ENCODE measurements at places on chromosomes 1 and 21.

DNA sequence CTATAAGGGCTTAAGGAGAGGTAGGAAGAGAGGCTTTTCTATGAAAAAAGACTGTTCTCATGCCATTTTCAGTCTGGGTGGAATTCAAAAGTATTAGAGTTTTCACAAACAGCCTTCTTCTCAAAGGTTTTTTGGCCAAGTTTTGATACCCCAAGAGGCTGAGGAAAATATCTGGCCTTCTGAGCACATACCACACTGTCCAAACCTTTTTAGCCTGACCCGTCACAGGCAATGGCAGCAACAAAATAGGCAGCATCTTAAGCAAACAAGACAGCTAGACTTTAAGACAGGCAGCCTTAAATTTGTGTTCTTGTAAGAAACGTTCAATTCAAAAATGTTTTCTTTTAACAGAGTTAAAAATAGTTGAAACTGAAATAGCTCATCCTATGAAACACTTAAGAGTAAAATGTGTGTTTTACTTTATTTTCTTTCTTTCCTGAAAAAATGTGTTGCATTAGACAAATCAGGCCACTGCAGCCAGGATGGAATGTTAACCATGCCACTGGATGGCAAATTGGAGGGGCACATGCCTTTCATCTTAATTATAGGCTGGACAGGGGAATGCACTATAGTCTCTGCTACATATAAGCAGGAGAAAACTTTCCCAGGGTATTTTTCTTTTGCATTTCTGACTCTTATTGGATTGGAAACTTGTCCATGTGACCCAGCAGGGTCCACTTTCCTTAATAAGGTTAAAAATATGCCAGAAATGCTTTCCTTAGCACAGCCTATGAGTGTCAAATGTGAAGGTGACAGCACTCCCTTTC, 315.0 kb downstream of the TGFB2 start:
- peak; percentile 76 for DNase-seq

DNA sequence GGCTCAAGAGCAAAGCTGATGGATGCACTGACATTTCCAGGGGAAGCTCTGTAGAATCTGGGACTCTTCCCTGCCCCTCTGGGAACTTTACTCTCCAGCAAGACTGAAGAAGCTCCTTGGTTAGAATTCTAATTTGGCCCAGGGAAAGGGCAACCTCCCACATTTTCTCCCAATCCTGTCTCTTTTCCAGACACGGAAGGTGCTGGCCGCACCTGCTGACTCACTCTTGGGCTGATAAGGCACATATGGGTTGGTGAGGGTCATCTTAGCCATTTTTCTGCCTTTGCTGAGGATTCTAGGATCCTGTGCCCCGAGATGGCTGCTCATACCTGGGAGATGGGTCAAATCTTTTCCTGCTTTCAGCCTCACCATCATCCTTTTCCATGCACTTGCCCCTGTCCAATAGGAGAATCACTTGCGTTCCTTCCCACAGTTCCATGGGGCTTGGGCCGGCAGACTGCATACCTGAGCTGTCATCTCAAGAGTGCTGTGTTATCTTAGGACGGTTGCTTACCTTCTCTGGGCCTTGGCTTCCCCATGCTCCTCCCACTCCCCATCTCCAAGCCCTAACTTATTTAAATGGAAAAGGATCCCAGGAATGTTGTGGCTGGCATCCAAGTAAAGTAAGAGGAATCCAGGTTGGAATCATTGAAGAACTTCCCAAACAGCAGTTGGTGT, 1.3 kb downstream of the TINAGL1 start:
- peak; percentile 74 for DNase-seq

GRCh38 chr1:76465030-76465429, 390.5 kb downstream of the ST6GALNAC3 start:
- peak; percentile 65 for DNase-seq

- DNase-seq, result peak; percentile 79
Observed at GRCh38 chr1:83900524-83900923, 98.4 kb downstream of the TTLL7 start.

DNA sequence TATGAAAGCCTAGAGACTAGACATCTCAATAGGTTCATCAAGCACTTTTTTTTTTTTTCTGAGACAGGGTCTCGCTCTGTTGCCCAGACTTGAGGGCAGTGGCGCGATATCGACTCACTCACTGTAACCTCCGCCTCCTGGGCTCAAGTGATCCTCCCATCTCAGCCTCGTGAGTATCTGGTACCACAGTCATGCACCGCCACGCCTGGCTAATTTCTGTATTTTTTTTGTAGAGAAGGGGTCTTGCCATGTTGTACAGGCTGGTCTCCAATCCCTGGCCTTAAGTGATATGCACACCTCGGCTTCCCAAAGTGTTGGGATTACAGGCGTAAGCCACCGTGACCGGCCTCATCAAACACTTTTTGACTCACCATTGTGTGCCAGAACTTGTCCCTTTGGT, 613 bp upstream of the GPATCH4 start:
- no peak for DNase-seq

DNA sequence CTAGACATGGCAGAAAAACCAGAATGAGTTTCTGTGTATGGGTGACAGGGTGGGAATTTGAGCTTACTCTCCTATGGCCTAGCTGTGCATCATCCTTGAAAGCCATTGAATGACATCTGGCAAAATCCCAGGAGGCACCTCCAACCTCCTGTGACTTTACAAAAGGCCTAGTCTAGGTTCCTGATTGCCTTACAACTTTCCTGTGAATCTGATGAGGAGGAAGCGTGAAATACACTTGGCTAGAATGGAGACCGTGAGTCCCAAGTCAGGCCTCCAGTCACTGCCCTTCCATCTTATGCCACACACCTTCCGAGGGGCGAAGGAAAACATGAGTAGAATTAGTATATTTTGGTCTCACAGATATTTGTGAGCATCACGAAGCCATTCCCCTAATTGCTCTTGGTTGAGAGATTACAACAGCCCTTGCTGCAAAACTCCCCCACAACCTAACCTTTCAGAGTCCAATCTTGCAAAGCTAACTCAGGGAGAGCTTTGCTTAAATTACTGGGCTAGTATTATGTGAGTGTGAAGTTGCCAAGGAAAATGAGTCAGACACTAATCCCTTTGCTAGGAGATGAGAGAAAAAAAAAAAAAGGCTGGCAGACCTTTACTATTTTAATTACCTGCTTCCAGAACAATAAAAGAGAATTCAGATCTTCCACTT, 36.3 kb upstream of the PAXBP1 start:
- DNase-seq, result peak; percentile 61

DNA sequence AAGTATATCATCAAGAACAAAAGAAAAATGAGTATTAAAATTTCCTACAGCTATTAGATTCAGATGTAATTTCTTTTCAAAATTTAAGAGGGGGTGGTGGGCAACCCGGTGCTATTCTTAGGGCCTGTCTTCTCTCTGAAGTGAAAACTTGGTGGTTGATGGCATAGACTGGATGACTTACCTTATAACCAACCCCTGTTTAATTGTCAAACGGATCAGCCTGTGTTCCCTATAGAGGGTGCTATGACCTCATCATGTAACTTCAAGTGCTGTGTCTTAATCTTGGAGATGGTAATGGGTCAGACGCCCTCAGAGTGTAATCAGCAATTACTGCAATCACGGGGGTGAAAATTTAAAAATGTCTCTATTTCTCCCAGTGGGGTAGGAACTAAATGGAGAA, 176.2 kb downstream of the PCP4 start:
- no peak for DNase-seq

DNA sequence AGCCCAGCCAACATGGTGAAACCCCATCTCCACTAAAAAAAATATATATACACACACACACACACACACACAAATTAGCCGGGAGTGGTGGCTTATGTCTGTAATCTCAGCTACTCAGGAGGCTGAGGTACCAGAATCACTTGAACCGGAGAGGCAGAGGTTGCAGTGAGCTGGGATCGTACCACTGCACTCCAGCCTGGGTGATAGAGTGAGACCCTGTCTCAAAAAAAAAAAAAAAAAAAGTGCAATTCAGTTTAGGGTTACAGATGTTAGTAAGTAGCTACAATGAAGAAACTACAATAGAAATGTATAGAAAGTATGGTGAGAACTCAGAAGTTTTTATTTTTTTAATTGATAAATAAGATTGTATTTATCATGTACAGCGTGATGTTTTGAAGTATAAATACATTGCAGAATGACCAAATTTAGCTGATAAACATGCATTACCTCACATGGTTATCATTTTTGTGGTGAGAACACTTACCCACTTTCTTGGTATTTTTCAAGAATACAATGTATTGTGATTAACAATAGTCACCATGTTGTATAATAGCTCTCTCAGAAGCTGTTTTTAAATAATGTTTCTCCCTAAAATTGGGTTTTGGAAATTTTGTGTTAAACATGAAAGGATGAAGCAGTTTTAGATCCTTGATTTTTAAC, 17.9 kb downstream of the KDM1A start:
- DNase-seq, result no peak

GRCh38 chr1:201946224-201946908, at the start of gene LMOD1:
Gene LMOD1, minus strand, starts transcription at chr1:201946548. Its CDS starts 208 bp downstream, at chr1:201946340.
- peak; percentile 96 for DNase-seq

DNA sequence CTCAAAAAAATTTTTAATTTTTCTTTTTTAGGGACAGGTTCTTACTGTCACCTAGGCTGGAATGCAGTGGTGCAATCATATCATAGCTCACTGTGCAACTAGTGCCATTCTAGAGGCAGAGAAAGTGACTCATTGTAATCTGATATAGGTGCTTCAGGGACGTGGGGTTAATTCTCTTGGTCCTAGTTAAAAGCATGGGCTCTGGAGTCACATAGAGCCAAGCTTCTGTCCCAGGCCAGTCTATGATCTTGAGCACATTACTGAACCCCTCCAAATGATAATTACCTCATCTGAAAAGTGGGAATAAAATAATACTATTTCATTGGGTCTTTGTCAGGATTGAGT, 1.1 kb upstream of the ADIPOR1 start:
- DNase-seq, result peak; percentile 29

GRCh38 chr1:190140644-190141043, 337.0 kb downstream of the BRINP3 start:
- no peak for DNase-seq

DNA sequence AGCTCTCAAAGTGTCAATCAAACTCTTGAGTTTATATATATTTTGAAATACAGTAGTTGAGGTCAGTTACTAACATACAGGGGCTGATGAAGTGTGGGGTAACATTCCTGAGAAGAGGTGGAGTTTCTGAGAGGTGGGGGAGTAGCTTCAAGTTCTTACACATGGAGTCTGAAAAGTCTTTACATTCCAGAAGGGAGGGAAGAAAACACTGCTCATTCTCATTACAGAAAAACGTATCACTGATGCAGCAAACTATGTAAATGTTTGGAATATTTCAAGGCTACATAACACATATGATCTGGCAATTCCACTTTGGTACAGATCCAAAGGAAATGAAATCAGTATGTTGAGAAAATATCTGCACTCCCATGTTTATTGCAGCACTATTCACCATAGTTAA, 1065.8 kb upstream of the B3GALT2 start:
- peak; percentile 95 for DNase-seq

GRCh38 chr1:208256091-208256490, 11.9 kb upstream of the PLXNA2 start:
- DNase-seq, result no peak

- DNase-seq, result no peak
Observed at GRCh38 chr1:82090104-82090503, 289.4 kb downstream of the ADGRL2 start.

DNA sequence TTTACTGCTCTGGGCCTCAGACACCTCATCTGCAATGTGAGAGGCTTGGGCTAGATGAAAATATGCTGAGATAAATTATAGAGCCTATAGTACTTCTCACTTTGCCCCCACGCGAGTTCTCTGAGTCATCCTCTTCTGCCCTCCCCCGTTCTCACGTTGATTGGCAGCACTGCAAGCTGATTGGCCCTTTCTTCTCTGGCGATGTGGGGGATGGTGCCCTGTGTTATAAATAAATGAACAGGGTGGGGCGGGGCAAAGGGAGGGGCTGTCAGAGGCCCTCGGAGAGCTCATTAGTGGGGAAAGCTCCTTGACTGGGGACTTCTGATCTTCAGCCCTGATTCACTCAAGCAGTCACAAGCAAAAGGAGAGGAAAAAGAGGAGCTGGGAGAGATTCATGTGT, 64.3 kb upstream of the ZC3H12A start:
- DNase-seq, result no peak

All from fibroblast of skin of abdomen (primary cell).